ENCODE measurements at places on chromosomes 7 and 10.
A peak's percentile ranks its signal among the peaks of the same experiment; 100 is the strongest.

DNA sequence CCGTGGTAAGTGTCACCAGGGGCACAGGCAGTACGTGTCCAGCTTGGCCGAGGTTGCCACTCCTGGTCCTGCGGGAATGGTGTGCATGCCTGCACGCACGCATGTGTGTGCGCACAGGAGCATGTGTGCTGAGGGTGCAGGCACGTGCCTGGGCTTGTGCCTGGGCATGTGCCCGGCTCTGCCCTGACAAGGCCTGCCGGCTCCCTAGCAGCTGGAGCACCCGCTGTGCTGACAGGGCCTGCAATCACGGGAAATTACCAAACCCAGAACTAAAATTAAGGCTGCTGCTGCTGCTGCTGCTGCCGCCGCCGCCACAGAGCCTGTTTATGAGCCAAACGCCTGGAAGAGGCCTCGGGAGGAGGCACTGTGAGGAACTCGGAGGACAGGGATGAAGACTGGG lies 28.7 kb downstream of the GHRHR start:
- DNase-seq = no peak

GRCh38 chr10:17229967-17230682 lies 2.1 kb downstream of the VIM start:
- peak; percentile 77 for DNase-seq

- peak; percentile 95 for DNase-seq
Measured at GRCh38 chr7:5428478-5429252, 5.0 kb upstream of the TNRC18 start.

DNA sequence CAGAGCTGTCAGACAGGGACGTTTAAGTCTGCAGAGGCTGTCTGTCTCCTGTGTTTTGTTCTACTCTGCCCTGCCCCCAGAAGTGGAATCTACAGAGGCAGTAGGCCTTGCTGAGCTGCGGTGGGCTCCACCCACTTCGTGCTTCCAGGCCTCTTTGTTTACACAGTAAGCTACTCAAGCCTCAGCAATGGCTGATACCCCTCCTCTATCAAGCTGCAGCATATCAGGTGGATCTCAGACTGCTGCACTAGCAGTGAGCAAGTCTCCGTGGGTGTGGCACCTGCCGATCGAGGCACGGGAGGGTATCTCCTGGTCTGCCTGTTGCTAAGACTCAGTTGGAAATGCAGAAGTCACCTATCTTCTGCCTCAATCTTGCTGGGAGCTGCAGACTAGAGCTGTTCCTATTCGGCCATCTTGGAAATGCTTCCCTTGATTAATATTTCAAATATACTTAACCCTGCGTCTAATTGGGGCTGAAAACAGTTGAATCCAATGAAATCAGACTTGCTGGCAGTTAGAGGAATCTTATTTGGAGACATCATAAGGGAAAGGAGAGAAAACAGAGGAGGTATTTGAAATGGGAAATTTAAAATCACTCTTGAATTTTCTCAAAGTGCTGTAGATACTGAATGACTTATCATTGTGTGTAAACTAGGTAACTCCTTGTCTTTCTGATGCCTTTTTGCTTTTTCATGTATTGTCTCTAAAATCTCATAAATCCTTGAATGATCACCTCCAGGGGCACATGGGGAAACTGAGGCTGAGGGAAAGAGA lies 13.8 kb upstream of the CYP3A5 start:
- no peak for DNase-seq

DNA sequence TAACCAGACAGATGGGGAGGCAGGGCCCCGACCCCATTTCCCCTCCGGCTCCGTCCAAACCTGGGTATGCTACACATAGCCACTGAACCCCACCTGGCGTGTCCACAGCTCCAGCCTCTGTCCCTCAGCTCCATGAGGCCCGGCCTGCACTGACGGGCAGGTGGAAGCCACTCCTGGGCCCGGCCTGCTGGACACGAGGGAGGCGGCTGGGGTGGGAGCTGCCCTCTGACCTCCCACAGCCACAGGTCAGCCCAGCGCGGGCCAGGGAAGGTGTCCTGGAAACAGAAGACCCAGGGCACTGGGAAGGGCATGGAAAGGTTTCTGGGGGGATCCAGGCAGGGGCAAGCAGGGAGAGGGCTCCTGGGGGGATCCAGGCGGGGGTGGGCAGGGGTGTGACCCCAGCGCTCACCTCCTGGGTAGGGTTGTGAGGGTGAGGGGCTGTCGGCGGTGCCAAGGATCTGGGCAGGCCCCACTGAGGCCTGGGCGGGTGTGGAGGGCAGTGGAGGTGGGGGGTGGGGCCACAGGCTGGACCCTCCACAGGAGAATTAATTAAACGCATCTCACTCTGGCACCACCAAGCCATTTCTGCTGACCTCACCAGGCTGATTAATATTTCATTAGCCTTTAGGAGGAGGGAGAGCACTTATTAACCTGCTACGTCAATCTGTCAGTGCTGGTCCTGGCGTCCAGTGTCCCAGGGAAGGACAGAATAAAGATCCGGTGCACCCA lies 108.9 kb downstream of the UNCX start:
- no peak for DNase-seq

DNA sequence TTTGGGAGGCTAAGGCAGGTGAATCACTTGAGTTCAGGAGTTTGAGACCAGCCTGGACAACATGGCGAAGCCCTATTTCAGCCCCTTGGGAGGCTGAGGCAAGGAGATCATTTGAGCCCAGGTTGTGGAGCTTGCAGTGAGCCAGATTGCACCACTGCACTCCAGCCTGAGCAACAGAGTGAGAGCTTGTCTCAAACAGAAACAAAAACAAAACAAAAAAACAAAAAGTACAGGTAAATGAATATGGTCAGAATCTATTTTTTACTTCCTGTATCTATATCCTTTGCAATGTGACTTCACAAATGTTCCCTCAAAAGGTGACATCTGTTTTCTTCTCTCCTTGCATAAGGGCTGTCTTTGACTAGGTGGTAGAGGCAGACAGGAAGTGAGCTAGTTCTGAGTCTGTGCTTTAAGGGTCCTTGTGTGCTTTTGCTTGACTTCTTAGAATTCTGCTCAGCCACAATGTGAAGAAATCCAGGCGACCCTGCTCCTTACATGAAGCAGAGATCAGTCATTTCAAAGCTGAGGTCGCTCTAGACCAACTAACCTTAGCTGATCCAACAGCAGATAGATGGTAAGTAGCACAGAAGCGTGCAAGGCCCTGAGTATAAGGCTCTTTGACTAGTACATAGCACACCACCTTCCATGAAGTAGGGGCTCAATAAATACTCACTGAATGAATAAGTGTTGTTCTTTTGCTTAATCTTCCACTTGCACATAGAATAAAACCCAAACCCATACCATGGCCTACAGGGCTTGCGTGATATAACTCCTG lies 423.2 kb upstream of the PCDH15 start:
- no peak for DNase-seq

DNA sequence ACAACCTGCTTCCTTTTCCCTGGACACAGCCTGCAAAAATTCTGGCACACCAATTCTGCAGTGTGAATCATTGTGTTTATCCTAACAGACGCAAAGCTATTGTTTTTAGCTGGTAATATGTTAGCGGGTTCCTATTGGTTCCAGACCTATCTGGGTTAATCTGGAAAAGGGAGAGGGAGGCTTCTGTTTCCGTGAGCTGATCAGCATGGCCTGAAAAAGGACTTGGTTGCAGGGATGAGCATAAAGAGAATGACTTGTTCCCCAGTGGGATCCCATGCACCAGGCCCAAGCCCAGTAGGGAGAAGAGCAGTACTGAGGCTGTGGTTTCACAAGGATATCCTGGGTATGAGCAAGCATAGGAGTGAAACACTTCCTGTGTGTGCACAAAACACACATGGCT lies 78.4 kb downstream of the PDE1C start:
- DNase-seq = peak; percentile 53

DNA sequence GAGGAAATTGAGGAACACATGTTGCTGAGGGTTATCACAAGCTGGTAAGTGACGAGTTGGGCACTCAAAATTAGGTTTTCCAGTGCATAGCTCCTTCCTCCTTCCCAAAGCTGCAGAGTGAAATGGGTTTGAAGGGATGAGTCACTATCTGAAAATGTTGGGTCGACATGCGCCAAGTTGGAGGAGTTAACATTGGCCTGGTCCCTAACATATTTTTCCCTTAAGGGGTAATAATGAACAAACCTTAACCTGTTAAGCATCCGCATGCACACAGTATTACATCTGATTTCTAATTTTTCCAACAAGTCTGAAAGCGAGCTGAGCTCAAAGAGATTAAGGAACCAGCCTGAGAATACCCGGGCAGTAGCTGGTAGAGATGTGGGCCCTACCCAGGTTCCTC lies 20.7 kb upstream of the TECTB start:
- peak; percentile 35 for DNase-seq

- peak; percentile 56 for DNase-seq
Measured at GRCh38 chr10:99234041-99234790, 1.4 kb downstream of the HPSE2 start.

DNA sequence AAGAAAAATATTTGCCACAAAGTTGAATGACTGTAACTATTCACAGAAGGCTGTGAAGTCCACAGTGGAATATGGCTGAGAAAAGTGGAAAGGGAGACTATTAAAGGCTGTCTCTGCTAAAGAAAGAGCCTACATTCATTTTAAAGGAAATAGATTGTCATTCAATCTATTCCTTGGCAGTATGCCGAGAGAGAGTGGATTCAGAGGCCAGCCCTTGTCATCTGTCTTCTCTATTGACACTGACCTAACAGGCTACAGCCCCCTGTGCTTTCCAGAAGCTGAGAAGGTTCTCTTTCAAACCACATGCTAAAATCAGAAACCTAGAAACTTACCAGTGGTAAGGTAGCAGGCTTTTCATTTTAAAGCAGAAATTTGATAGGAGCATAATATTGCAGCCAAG lies 12.1 kb downstream of the ODAD2 start:
- no peak for DNase-seq

- peak; percentile 25 for DNase-seq
Measured at GRCh38 chr10:43623351-43623750, 17.1 kb downstream of the ZNF485 start.

- no peak for DNase-seq
Measured at GRCh38 chr10:75929630-75930161, 498.3 kb downstream of the LRMDA start.

- DNase-seq = no peak
Measured at GRCh38 chr10:59175538-59176240, 754 bp upstream of the PHYHIPL start.

DNA sequence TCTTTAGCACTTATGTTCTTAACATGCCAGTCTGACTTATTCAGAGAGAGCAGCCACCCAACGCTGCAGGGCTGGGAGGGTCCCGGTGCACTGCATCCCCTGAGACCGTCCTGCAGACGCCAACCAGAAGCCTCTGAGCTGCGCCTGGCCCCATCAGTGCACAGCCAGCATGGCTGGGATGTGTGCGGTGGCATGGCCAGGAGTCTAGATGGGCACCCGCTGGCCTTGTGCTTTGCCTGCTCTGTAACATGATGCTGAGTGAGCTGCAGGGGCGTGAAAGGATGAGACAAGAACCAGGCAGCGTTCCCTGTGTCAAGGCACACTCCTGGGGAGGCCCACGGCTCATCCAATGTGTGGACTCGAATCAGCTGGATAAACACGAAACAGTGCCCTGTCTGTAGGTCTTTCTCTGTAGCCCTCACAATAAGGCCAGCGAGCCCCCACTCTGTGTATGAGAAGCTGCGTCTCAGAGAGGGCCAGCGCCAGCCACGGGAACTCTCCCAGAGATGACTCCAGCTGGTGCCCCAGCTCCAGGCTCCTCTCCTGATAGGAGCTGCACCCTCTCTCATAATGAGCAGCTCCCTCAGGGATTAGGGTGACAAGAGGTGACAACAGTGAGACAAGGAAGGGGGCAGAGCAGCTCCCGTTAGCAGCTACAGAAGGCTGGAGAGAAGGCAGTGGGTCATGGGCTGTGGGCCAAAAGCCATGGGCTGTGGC lies 96.8 kb downstream of the TNS3 start:
- DNase-seq = no peak

DNA sequence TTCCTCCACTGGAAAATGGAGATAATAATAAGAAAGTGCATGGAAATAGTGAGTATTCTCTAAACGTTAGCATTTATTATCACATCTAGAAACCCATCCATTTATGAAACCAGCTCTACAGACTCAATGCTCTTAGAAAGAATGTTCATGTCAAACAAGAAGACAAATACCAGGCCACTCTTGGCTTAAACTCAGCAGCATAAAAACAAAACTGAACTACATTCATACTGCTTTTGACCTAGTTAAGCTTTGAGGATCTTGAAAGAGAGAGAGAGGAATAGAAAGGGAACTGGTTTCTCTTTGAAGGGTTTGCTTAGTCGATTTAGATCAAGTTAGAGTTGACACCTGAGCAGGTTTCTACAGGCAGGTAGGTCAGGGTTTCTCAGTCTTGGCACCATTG lies 332.9 kb upstream of the PRKCQ start:
- no peak for DNase-seq

- no peak for DNase-seq
Measured at GRCh38 chr7:145106001-145106400, 270.1 kb upstream of the TPK1 start.

GRCh38 chr7:4010923-4011656 lies 671.0 kb upstream of the FOXK1 start:
- DNase-seq = no peak

- DNase-seq = no peak
Measured at GRCh38 chr7:43652364-43652763, 69.5 kb downstream of the STK17A start.

DNA sequence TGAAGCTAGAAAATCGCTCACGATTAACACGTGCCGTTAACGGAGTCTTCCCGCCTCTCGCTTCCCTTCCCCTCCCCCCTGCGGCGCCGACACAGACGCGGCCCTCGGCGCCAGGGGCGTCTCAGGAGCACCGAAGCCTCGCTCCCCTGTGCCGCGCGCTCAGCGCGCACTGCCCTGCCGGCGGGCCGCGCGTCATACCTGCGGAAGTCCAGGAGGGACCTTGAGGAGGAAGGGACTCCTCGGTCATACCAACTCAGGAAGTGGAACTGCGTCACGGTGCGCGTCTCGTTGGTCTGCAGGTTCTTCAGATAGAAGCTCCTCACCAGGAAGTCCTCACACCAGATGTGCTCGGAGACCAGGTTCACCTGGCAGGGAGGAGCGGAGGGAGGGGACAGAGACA lies 239.6 kb downstream of the DNAJB6 start:
- DNase-seq = no peak

GRCh38 chr10:112951359-112952281 lies 1.6 kb downstream of the TCF7L2 start:
- DNase-seq = peak; percentile 89

DNA sequence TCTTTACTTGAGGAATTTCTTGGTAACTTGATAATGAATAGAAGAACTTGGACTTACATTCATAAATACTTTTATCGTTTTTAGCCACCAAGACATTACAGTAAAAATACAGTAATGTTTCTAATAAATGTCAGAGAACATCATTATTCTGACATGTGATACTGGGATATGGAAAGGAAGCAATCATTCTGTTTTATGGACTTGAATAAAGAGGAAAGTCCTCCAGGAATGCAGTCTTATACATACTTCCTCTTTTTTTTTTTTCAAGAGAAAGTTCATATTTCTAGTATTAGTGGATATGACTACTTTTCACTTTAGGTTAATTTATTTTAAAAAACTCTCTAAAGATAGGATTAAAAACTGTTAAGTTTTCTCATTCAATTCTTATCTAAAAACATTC lies 220.0 kb upstream of the SEMA3C start:
- no peak for DNase-seq

GRCh38 chr10:132239126-132240031 lies 52.6 kb downstream of the DPYSL4 start:
- DNase-seq = no peak

GRCh38 chr10:26931223-26931622 lies 70.5 kb upstream of the ABI1 start:
- no peak for DNase-seq

- no peak for DNase-seq
Measured at GRCh38 chr7:47475880-47476227, 106.1 kb downstream of the TNS3 start.
